Iris pigment epithelial cell (primary cell): ENCODE measurements at places on chromosomes 12 and 14.

GRCh38 chr14:85856430-85856829 is 326.5 kb downstream of the FLRT2 start:
- peak; percentile 12 for DNase-seq

- DNase-seq, result no peak
Measured at GRCh38 chr12:19130224-19131024, 891 bp downstream of the PLEKHA5 start.

- DNase-seq, result no peak
Measured at GRCh38 chr14:99554184-99554583, 49.8 kb downstream of the CCDC85C start.

- peak; percentile 73 for DNase-seq
Measured at GRCh38 chr12:112121780-112122565, 3.4 kb upstream of the TRAFD1 start.

- DNase-seq, result no peak
Measured at GRCh38 chr12:99334285-99335056, 313.1 kb upstream of the GARIN6 start.

GRCh38 chr12:93567174-93567573 is 5.3 kb upstream of the SOCS2 start:
- DNase-seq, result peak; percentile 7

GRCh38 chr12:14681625-14682024 is 14.8 kb downstream of the GUCY2C start:
- DNase-seq, result no peak

- DNase-seq, result peak; percentile 65
Measured at GRCh38 chr14:92317511-92317910, 5.5 kb upstream of the SLC24A4 start.

DNA sequence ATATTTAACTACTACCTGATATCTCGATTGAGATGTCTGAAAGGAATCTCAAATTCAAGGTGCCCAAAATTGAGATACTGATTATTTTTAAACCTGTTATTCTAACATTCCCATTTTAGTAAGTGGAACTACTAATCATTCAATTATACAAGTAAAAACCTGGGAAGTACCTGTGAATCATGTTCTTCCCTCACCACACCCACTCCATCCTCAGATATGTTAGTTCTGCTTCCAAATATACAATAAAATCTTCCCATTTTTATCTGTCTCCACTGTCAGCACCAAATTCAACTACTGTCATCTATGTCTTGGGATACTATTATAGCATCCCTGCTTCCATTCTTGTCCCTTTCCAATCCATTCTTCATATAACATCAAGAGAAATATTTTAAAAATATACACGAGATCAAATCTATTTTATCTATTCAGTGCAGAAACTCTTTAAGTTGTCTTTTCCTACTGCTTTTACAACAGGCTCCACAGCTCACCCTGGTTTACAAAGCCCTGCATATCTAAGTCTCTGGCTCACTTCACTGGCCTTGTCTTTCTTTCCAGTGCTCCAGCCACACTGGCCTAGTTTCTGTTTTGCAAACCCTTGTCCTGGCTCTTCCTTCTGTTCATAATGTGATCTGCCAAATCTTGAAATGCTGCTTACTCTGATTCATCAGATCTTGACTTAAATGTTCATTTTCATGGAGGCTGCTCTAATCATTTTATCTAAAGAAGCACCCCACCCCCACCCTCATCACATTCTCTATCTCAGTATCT is 122.3 kb downstream of the PTPRR start:
- DNase-seq, result no peak

GRCh38 chr14:99862136-99862535 is 68.9 kb downstream of the EML1 start:
- DNase-seq, result peak; percentile 41

GRCh38 chr14:94009767-94010166 is 12.7 kb downstream of the CCDC197 start:
- DNase-seq, result peak; percentile 74

GRCh38 chr12:15982471-15982870 is 71.3 kb downstream of the DERA start:
- peak; percentile 67 for DNase-seq

DNA sequence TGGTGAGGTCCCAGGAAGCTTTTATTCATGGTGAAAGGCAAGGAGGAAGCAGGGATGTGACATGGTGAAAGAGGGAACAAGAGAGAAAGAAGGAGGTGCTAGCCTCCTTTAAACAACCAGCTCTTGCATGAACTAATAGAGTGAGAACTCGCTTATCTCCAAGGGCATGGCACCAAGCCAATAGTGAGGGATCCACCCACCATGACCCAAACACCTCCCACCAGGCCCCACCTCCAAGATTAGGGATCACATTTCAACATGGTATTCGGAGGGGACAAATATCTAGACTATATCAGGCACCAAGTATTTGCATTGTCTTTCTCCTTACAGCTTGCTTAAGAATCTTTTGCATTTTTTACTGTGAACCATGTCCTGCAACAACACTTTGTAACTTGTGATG is 91.9 kb upstream of the DHRS4 start:
- peak; percentile 10 for DNase-seq

DNA sequence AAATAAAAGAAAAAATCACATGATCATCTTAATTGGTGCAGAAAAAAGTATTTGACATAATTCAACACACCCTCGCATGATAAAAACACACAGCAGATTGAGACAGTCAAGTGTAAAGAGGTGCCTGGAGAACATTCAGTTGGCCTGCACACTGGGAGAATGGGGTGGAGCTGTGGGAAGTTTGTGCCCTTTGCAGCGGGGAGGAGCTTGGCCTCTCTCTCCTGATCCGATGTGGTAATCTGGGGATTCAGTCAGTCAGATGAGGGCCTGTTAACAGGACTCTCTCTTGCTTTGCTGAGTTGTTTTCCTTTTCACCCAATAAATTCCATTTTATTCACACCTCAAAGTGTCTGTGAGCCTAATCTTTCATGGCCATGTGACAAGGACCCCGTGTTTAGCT is 5.9 kb downstream of the SERPINA6 start:
- DNase-seq, result peak; percentile 12

DNA sequence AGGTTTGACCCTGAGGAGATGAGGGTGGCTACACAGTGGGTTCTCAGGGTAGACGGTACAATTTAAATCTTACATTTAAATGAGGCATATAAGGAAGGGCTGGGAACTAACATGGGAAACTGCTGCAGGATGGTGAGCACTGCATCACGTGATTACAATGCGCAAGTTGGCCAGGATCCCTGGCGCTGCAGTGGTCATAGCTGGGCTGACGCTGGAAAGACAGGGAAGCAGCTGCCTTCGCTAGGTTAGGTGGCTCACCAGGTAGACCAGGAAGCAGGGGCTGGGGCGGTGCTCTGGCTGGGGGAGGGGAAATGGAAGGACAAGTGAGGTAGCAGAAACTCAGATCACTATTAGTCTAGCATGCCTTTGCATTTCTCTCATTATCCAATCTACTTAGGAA is 149.9 kb downstream of the FOXN3 start:
- DNase-seq, result no peak

DNA sequence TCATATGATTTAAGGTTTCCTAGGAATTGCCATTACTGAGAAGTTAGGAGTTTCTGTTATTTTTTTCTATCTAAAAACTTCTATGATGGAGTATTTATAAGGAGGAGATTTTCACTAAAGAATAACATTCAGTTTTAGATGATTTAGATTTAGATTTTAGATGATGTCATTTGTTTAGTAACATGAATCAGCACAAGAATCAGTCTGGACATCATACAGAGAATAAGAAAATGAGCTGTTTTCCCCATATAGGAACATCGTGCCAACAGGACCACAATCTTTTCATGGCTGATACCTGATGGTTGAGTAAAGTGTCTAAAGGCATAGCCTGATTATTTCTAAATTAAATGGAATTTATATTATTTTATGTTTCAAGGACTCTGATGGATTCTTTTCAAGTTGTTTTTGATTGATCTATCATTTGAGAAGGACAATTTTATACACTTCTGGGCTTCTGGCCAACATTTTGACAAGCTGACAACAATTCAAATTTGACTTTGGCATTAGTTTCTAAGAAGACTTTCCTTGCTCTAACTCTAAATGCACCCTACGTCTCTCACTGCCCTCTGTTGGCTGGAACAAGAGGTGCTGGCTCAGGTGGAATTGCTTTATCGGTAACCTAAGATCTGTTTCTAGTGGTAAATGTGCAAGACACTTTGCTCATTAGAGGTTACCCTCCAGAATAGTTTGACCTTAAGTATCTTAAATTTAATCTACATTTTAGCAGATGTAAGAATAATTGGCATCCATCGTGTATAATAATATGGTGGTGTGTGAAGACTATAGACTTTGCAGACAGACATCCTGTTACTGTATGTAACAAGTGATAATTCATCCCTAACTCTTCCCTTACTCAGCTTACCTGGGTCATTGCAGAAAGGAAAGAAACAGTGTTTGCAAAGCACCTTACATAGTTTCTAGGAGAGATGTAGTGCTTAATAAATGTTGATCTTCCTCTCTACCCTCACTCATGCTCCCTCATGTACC is 42.8 kb upstream of the CPSF6 start:
- DNase-seq, result peak; percentile 18

DNA sequence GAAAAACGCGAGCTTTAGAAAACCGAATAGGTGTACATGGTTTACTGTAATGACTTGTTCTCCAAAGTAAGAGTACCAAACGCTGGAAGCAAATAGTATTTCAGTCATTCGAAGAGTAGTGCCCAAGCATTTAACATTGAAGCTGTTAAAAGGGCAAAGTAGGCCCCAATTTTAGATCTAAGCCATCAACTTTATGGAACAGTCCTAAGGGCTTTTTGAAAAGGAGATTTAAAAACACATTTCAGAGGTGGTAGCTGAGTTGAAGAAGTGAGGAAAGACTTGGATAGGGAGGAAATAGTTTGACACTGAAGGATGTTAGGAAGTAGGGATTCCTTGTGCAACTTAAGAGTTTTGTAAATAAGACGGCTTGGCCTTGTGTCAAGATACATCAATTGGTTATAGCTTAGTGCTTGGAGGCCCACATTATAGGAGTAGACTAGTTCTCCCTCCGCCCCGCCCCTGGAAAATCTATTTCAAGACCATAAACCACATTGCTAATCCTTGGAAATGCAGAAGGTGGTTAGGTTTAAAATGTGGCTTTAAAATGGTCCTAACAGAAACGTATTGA is 783 bp upstream of the TUBA1B start:
- DNase-seq, result peak; percentile 70

DNA sequence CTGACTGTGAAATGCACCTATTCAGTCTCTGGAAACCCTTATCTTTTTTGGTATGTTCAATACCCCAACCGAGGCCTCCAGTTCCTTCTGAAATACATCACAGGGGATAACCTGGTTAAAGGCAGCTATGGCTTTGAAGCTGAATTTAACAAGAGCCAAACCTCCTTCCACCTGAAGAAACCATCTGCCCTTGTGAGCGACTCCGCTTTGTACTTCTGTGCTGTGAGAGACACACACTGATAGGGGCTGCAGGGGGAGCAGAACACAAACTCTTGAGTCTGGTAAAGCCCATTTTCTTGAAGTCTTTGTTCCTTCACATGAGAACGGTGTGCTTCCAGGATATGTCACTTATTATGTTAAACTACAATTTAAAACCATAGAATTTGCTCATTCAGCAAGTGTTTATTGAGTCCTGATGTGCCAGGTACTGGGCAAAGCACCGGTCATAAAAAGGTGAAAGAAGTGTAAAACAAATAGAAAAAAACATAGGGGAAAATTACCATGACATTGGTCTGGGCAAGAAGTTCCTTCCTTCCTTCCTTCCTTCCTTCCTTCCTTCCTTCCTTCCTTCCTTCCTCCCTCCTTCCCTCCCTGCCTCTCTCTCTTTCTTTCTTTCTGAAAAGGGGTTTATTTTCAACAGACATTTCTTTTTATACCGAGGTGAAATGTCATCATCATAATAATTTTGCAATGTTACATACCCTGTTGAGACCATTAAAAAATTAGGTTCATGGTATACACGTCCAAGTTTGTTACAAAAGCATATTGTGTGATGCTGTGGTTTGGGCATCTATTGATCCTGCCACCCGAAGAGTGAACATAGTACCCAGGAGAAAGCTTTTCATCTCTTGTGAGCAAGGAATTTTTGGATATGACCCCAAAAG is 50.7 kb upstream of the OR4E1 start:
- DNase-seq, result no peak

- peak; percentile 12 for DNase-seq
Measured at GRCh38 chr14:31363331-31364073, 56.8 kb downstream of the HEATR5A start.

GRCh38 chr12:89475203-89475990 is 49.2 kb downstream of the GALNT4 start:
- DNase-seq, result no peak

- peak; percentile 34 for DNase-seq
Measured at GRCh38 chr12:119841433-119842210, 35.5 kb downstream of the CIT start.

DNA sequence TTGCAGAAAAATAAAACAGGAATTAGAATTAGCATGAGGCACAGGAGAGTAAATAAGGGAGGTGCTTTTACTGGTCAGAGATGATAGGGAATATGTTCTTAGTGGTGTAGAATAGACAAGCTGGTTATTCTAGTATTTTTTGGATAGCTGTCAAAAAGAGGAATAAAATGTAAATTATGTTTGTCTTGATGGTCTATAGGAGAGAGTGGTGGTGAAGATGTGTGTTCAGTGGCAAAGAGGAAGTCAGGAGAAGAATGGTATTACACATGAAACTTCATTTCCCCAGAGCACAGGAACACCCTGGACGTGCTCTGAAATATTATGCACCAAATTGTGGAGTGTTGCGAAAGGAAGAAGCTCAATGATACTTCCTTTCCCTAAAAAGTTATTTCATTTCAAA is 27.8 kb downstream of the MUCL1 start:
- DNase-seq, result no peak

GRCh38 chr12:103043531-103044486 is 86.3 kb downstream of the ASCL1 start:
- no peak for DNase-seq

- no peak for DNase-seq
Measured at GRCh38 chr12:28209782-28210181, 19.5 kb downstream of the CCDC91 start.

DNA sequence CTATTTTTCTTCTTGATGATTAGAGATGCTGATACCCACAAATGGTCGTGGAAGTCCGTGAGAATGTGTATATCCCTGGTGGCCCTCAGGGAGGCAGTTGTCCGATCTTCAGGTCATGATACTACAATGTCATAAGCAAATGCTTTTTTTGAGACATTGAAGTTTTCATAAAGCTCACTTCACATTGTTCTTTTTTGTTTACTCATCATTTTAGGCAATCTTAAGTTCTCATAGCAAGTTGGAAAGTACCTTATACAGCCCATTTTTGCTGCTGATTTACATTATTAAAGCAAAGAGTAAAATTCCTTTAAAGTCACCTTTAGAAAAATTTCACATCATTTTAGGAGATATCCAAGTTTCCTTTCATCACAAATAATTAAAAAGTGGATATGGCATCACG is 90.0 kb upstream of the CCDC196 start:
- no peak for DNase-seq

GRCh38 chr12:1605129-1606020 is 11.0 kb upstream of the FBXL14 start:
- peak; percentile 83 for DNase-seq

DNA sequence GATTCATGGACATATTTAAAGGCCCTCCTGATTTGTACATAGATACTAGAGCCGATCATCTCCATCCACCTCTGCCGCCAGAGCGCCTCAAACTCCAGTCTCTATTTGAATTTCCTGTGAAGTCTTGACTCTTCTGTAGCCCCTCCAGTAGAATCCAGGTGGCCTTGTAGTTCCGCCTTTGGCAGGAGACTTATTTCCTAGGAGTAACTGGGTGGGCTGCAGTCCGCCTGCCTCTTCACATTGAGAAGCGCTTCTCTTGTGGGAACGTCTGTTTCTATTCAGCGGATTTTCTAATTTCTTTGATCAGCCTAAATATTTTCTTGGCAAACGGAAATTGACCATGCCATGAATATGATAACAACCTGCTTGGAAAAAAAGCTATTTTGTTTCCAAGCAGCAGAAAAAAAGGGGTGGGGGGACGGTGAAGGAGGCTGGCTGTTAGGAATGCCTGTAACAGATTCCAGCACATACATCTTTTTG is 9.0 kb upstream of the SIX1 start:
- no peak for DNase-seq
